ENCODE measurements at places on chromosomes 2 and 18.

- DNase-seq, result no peak
Observed at GRCh38 chr18:10588975-10589374, 63.1 kb downstream of the NAPG start.

DNA sequence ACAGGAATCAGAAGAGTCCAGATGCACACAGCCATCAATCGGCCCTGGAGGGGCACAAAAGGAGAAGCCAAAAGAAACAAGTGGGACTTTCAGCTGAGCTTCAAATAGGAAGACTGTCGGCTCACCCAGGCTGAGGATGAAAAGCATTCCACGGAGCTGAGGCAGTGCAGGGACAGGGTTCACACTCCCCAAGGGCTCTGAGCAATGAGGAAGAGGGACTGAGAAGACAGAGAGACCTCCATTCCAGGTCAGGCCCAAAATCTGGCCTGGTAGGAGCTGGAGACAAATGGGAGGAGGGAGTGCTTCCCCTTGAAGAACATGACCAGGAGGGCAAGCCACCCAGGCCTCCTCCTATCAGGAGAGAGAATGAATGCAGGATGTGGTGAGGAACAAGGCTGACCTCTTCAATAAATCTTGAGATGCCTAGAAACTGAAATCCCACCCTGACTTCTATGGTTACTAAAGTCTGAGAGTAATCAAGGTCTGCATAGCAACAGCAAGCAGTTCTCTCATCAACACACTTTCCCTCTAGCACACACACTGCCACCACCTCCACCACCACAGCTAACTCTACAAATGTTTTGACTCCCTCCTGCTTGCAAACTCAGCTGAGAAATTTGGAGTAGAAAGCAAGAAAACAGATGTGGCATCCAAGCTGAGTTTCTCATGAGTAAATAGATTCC lies 434.4 kb downstream of the TNS1 start:
- no peak for DNase-seq

GRCh38 chr2:185695711-185696235 lies 42.8 kb upstream of the FSIP2 start:
- no peak for DNase-seq

GRCh38 chr18:62697636-62698035 lies 17.7 kb upstream of the PHLPP1 start:
- no peak for DNase-seq
